Type B pancreatic cell (in vitro differentiated cells): ENCODE measurements at places on chromosomes 2 and 18. TPM values are rescaled to one million over a fixed set of nuclear protein-coding genes. Genes with fewer than 3 reads are reported as not detected.

DNA sequence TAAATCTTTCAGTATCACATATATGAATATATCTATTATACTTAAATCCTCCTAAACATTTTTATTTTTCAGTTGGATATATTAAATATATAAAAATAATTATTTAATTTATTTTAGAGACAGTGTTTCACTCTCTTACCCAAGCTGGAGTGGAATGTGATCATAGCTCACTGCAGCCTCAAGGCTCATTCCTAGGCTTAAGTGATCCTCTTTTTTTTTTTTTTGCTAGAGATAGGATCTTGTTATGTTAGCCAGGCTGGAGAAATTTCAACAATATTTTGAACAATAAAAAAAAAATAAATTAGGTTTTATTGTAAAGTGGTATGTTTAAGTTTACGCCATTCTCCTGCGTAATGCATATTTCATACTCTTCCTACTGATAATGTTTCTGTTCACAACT is 4.2 kb downstream of the SPAST start:
- H3K4me1 ChIP-seq = peaks cover 9% of the 10 kb centered on the region
- no peak for DNase-seq
- no peaks in the 10 kb centered on the region for H3K36me3 ChIP-seq
- no peak overlapping the region for H3K27ac ChIP-seq
- no peaks in the 10 kb centered on the region for H3K27me3 ChIP-seq

DNA sequence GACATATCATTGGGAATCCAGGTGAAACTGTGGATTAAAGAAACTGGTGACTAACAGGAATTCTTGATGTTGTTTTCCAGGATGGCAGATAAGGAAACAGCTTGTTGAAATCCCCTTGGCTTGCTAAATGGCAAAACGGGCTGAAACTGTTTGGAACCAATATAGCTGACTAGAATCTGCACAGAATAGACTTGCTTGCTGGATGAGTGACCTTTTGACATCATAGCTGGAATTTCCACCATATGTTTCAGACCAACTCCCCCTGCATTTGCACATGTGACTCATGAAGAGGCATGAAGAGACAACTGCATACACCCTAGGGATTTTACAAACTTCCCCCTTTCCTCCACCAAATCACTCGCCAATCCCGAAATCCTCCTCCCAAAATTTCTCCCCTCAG is 87.7 kb upstream of the LYPD1 start:
- no peak overlapping the region for H3K27ac ChIP-seq
- DNase-seq = no peak
- no peak overlapping the region for H3K4me3 ChIP-seq
- H3K36me3 ChIP-seq = no peaks in the 10 kb centered on the region
- peaks cover 14% of the 10 kb centered on the region for H3K4me1 ChIP-seq

- H3K27ac ChIP-seq = no peak overlapping the region
- no peaks in the 10 kb centered on the region for H3K36me3 ChIP-seq
- no peaks in the 10 kb centered on the region for H3K4me1 ChIP-seq
- no peak for DNase-seq
Measured at GRCh38 chr2:213259266-213259665, 25.0 kb upstream of the SPAG16 start.

DNA sequence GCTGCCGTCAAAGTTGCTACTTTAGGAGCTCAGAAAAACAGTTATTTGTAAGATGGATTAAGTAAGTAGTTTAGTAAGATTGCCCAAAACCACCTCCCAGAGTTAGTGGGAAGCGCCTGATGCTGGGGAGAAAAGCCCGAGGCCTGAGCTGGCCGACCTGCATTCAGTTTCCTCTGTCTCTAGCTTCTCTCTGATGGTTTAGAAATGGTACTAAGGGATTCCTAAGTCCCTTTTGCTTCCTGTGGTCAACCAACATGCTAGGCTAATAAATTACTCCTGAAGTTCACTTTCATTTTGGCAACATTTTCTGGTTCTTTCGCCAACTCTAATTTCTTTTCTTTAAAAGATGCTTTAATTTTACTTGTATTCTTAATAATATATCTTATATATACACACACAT is 60.1 kb downstream of the ASAP2 start:
- H3K4me3 ChIP-seq = no peak overlapping the region
- DNase-seq = no peak
- H3K27ac ChIP-seq = no peak overlapping the region
- peaks cover 46% of the 10 kb centered on the region for H3K4me1 ChIP-seq
- H3K36me3 ChIP-seq = peaks cover 5% of the 10 kb centered on the region

- H3K36me3 ChIP-seq = no peaks in the 10 kb centered on the region
Measured at GRCh38 chr2:114032705-114033104, 142.8 kb downstream of the ACTR3 start.

- no peak overlapping the region for H3K4me3 ChIP-seq
- no peak overlapping the region for H3K27ac ChIP-seq
- no peaks in the 10 kb centered on the region for H3K27me3 ChIP-seq
- H3K4me1 ChIP-seq = peaks cover 2% of the 10 kb centered on the region
- DNase-seq = no peak
Measured at GRCh38 chr2:182245963-182246362, 180.9 kb downstream of the PDE1A start.

DNA sequence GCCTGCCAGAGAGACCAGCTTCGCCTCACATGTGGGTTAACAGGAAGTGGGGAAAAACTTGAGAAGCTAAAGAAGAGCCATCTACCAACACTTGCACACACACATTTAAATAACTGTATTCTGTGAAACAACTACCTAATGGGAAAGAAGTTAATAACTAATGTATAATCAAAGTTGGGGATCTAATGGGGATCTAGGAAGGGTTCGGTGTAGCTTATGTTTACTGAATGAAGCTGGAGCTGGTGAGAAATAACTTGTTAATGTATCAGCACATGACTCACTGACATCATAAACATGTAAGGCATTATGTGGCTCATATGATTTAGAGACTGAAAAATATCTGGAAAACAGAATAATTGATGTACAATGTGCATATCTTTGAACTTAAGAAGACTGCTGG is 421.3 kb upstream of the NXPH2 start:
- no peaks in the 10 kb centered on the region for H3K36me3 ChIP-seq
- no peak overlapping the region for H3K27ac ChIP-seq
- no peaks in the 10 kb centered on the region for H3K4me1 ChIP-seq
- no peak for DNase-seq
- no peak overlapping the region for H3K4me3 ChIP-seq

Gene TUBA3E
- not detected in 2 replicates for total RNA-seq

Gene SLC30A3
- 0.19 and 0.53 TPM in 2 replicates for total RNA-seq

Gene OBSL1
- total RNA-seq = 118 and 197 TPM in 2 replicates

Gene MLPH
- 14.8 and 16.7 TPM in 2 replicates for total RNA-seq
